ENCODE measurements at places on chromosomes 2 and 18. TPM values are rescaled to one million over a fixed set of nuclear protein-coding genes. Genes with fewer than 3 reads are reported as not detected.
A peak's percentile ranks its signal among the peaks of the same experiment; 100 is the strongest.

- no peaks in the 10 kb centered on the region for H3K27me3 ChIP-seq
- H3K4me3 ChIP-seq: peak overlapping the region; percentile 62
- H3K27ac ChIP-seq: peak overlapping the region; percentile 79
- DNase-seq: peak; percentile 72
- H3K4me1 ChIP-seq: peaks cover 84% of the 10 kb centered on the region
- H3K36me3 ChIP-seq: peaks cover 22% of the 10 kb centered on the region
Observed at GRCh38 chr18:13279181-13280069, 60.9 kb downstream of the LDLRAD4 start.

DNA sequence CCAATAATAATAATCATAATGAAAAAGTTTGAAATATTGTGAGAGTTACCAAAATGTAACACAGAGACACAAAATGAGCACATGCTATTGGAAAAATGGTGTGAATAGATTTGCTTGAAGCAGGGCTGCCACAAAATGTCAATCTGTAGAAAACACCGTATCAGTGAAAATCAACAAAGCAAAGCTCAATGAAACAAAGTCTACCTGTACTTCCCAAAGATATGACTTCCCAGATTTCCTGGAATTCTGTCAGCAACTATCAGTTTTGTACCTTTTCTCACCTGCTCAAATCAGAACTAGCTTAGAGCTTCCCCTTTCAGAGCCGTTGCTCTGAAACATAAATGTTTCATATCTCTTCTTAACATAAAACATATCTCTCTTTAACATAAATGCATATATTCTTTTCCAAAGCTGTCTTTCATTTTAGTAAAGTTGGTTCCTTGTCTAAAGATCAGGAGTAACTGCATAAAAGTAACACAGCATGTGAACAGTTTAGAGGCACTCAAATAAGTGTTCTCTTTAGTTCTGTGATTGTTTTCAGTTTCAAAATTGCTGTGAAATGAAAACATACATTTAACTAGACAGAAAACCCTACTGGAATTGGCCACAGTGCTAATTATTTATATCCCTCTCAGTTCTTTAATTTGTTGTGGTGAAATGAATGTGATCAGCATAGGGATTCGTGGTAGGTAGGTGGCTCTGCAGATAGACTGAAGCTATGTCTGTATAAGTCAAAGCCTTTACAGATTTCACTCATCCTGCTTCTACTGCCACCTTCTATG lies 262.5 kb downstream of the KCNJ3 start:
- no peak overlapping the region for H3K27ac ChIP-seq
- no peaks in the 10 kb centered on the region for H3K4me1 ChIP-seq
- H3K36me3 ChIP-seq: no peaks in the 10 kb centered on the region
- H3K27me3 ChIP-seq: no peaks in the 10 kb centered on the region

DNA sequence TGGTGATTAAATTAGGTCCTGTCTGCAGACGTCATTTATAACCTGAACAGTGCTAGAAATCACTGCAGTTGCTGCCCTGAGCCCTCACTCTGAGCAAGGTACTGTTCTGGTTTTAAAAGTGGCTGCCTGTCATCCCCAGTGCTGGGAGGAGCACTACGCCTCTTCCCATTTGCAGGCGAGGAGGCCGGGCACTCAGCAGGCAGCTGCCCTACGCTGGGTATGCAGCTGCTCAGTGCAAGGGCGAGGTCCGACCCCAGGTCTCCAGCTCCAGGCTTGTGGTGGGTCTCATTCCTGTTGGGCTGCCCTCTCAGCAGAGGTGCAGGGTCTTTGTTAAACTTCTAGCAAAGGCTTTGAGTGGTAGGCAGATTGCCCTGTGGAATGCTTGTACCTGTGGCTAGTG lies 15.7 kb downstream of the CNDP2 start:
- H3K4me1 ChIP-seq: no peaks in the 10 kb centered on the region
- DNase-seq: no peak
- peaks cover 56% of the 10 kb centered on the region for H3K36me3 ChIP-seq
- H3K4me3 ChIP-seq: no peak overlapping the region
- H3K27me3 ChIP-seq: no peaks in the 10 kb centered on the region

GRCh38 chr18:75206452-75207309 lies 2.3 kb downstream of the PTGR3 start:
- peaks cover 16% of the 10 kb centered on the region for H3K36me3 ChIP-seq
- H3K4me1 ChIP-seq: peaks cover 34% of the 10 kb centered on the region
- peaks cover 11% of the 10 kb centered on the region for H3K27me3 ChIP-seq
- peak overlapping the region; percentile 100 for H3K4me3 ChIP-seq
- DNase-seq: no peak

- no peak for DNase-seq
- no peaks in the 10 kb centered on the region for H3K27me3 ChIP-seq
- no peak overlapping the region for H3K4me3 ChIP-seq
- H3K4me1 ChIP-seq: no peaks in the 10 kb centered on the region
Observed at GRCh38 chr2:182359027-182359989, 67.5 kb downstream of the PDE1A start.

DNA sequence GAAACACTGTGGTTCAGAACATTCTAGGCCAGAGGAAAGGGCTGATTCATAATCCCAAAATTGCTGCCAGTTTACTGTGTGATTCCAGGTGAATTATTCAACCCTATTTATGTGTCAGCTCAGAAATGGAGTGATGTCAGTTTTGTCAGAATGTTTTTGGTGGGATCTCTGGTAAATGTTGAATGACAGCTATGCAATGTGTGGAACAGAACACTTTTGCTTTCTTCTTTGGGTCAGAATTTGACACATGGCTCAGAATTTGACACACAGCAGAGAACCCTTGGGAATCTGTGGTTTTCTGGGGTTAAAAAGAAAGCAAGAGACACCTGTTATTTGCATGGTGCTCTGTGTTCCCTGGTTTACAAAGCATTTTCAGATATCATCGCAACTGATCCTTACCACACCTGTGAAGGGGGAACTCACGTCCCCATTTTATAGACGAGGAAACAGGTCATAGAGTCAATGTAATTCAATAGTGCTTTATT lies 1.6 kb upstream of the MTA3 start:
- peak overlapping the region; percentile 61 for H3K4me3 ChIP-seq
- no peak for DNase-seq
- H3K27me3 ChIP-seq: no peaks in the 10 kb centered on the region

DNA sequence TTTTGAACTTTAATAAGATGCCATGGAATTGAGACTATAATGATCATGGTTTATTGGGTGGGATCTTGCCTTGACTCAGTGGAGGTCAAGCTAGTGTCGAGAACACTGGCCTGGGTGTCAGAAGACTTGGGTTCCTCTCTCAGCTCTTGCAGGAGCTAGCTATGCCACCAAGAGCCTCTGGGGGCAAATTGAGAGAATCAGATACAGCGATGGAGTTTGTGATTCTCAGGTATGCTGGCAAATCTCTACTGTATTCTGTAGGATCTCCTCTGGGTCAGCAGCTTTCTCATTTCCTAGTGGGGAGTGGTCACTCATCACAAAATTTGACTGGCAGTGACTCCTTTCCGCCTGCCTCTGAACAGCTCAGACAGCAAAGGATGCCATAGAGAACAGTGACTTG lies 477.0 kb downstream of the RNF144A start:
- no peak for DNase-seq
- peaks cover 6% of the 10 kb centered on the region for H3K4me1 ChIP-seq
- H3K36me3 ChIP-seq: no peaks in the 10 kb centered on the region
- H3K27ac ChIP-seq: no peak overlapping the region
- H3K4me3 ChIP-seq: no peak overlapping the region

- H3K4me1 ChIP-seq: peaks cover 16% of the 10 kb centered on the region
- no peaks in the 10 kb centered on the region for H3K27me3 ChIP-seq
- DNase-seq: no peak
- H3K27ac ChIP-seq: no peak overlapping the region
Observed at GRCh38 chr2:109330056-109330455, 201.1 kb downstream of the SH3RF3 start.

DNA sequence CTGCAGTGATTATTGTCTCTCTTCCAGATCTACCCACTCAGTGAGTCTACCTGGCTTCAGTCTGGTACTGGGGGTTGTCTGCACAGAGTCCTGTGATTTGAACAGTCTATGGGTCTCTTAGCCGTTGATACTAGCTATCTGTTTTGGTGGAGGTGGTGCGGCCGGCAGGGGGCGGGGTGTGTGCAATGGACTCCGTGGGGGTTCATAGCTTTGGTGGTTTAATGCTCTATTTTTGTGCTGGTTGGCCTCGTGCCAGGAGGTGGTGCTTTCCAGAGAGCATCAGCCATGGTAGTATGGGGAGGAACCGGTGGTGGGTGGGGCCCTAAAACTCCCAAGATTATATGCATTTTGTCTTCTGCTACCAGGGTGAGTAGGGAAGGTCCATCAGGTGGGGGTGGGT lies 1120.1 kb upstream of the FAM98A start:
- no peak for DNase-seq
- H3K27ac ChIP-seq: no peak overlapping the region
- H3K4me1 ChIP-seq: no peaks in the 10 kb centered on the region
- H3K36me3 ChIP-seq: no peaks in the 10 kb centered on the region
- H3K4me3 ChIP-seq: no peak overlapping the region
- H3K27me3 ChIP-seq: no peaks in the 10 kb centered on the region

DNA sequence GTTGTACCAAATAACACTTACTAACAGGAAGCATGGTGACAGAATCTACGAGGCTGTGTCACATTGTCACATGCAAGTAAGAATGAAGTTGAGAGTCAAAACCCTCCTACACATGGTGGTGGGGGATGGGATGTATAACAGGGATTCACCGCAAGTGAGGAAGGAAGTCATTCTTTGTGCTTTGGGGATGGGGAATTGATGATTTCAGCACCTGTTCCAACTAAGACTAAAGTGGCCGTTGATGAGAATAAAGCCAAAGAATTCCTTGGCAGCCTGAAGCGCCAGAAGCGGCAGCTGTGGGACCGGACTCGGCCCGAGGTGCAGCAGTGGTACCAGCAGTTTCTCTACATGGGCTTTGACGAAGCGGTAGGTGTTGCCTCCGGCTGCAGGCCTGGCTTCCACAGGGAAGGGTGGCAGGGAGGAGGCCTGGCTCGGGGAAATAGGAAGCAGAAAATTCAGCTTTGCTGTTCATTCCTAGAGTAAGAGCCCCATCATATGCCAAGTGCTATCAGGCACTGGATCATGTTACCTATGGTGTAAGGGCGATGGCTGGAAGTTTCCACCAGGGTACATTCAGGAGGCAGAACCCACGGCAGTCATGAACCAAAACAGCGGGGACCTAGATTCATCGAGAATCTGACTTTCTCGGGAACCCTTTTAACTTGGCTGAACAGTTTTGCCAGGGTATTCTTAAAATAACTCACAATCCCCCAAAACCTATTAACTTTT lies 120.3 kb downstream of the UXS1 start:
- H3K27me3 ChIP-seq: no peaks in the 10 kb centered on the region
- no peak overlapping the region for H3K4me3 ChIP-seq
- peak overlapping the region; percentile 34 for H3K27ac ChIP-seq
- DNase-seq: peak; percentile 46
- H3K4me1 ChIP-seq: peaks cover 28% of the 10 kb centered on the region
- no peaks in the 10 kb centered on the region for H3K36me3 ChIP-seq

DNA sequence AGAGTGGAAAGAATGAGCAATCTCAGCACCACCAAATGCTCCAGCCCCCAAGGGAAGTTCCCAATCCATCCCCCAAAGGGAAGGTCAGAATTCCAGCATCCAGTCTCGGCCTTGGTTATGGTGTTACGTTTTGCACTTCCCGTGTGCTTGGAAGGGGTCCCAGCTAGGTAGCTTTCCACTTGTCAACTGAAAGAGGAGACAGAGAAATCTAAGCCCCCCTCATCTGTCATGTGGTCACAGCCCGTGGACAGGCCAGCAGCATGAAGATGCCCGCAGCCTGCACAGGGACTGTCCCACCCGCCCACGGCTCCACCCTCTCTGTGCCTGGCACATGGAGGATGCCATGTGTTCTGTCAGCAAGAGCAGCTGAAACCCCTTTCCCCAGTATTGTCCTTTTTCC lies 32.1 kb downstream of the RHOB start:
- DNase-seq: no peak
- no peak overlapping the region for H3K27ac ChIP-seq
- H3K27me3 ChIP-seq: peaks cover 2% of the 10 kb centered on the region
- no peaks in the 10 kb centered on the region for H3K36me3 ChIP-seq
- H3K4me3 ChIP-seq: no peak overlapping the region

DNA sequence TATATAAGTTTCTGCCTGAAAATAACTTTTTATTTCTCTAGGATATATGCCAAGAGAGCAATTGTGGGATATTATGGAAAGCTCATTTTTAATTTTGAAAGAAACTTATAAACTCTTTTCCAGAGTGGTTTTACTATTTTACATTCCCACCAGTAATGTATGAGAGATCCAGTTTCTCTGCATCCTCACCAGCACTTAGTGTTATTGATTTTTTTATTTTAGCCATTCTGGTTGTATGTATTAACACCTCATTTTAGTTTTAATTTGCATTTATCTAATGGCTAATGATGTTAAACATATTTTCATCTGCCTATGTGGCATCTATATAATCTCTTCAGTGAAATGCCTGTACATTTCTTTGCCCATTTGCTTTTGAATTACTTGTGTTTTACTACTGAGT lies 597.7 kb upstream of the RAB6C start:
- no peak overlapping the region for H3K27ac ChIP-seq
- H3K4me1 ChIP-seq: no peaks in the 10 kb centered on the region
- H3K36me3 ChIP-seq: no peaks in the 10 kb centered on the region
- no peak for DNase-seq

DNA sequence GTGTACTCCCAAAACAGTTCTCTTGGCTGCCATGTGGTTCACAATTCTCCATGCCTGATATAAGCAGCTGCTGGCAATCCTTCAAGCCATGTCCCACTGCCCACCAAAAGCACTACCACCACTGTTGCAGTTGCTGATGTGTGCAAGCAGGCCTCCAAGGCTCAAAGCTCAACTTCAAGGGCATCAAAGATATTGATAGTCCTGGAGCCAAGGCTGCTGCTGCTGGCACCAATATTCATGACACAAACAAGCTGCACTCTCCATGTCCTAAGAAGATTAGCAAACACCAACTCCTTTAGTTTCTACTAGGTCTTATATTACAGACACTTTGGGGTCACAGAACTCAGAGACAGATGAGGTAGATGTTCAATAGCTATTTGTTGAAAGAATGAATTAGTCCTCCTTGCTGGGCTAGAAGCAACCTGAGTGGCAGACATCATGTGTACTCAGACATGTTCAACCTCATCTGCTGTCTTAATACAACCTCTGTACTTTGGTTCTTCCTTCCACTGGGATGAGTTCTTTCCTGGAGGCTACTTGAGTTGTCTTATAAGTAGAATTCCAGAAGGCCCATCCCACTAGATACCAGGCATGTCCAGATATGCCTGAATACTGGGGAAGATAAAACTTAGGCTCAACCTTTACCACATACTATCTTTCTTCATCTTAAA lies 104.5 kb upstream of the UGP2 start:
- no peak overlapping the region for H3K4me3 ChIP-seq
- H3K27me3 ChIP-seq: no peaks in the 10 kb centered on the region

- H3K4me3 ChIP-seq: no peak overlapping the region
- DNase-seq: no peak
- H3K27ac ChIP-seq: peak overlapping the region; percentile 1
- H3K4me1 ChIP-seq: peaks cover 13% of the 10 kb centered on the region
Observed at GRCh38 chr2:121483021-121483420, 47.7 kb upstream of the RNU4ATAC start.

Gene SIX3
- total RNA-seq: not detected

Gene EFEMP1
- not detected for total RNA-seq

Gene HAT1
- 92.6 TPM for total RNA-seq
